ENCODE measurements at places on chromosomes 4 and X.

GRCh38 chrX:68835104-68835442, 6.3 kb downstream of the EFNB1 start:
- DNase-seq = no peak

DNA sequence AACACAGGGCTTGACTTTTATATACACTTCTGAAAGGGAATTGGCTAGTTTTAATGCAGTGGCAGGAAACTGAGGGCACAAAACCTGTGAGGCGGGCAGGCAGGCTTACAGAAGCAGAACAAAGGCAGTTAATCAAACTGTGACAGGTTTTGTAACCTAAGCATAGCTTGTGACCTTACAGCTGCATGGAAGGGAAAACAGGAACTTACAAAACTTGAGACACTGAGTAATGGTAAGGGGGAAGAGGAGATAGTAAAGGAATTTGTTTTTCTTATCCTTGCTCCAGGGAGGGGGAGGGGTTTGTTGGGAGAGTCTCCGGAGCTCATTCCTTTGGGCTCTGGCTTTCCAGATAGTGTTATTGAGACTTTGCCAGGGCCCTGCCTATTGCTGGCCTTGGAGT, 55.6 kb downstream of the SLITRK4 start:
- no peak for DNase-seq

DNA sequence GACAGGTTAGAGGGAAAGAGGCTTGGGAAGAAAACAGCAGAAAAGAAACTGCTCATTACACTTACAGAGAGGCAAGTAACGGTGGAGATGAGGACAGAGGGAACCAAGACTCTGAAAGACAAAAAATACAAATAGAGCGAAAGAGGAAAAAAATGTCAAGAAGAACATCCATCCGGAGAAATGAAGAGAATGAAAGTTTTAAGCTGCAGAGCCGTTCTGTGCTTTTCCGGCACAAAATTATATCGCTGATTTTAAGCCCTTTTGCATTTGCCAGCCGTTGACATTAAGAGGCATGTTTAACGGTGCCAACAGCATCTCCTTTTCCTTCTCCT, 236 bp downstream of the PCDH10 start:
- no peak for DNase-seq

GRCh38 chr4:104472766-104473165, 21.9 kb downstream of the CXXC4 start:
- no peak for DNase-seq

GRCh38 chr4:119652998-119653397, 24.4 kb upstream of the PDE5A start:
- DNase-seq = no peak

DNA sequence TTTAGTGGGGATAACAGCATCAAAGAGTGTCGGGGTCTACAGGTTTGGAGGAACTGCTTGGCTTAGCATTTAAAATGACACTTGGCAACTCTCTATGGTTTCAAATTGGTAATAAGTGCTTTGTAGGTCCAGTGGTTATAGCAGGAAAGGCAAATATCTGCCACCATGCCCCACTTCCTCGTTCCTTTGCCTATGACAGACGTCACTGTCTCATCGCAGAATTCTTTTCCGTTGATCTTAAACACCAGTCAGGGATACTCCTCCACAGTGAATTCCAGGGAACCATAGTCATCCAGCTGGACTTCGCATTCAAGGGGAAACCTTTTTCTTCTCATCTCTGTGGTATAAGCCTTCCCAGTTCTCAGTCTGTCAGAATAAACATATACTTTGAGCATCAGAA, 319.1 kb downstream of the GPAT3 start:
- no peak for DNase-seq

GRCh38 chrX:20252381-20253231, 14.1 kb downstream of the RPS6KA3 start:
- no peak for DNase-seq

GRCh38 chr4:166078955-166079354, 205.9 kb downstream of the TLL1 start:
- no peak for DNase-seq

- DNase-seq = no peak
These were observed 64.7 kb downstream of the RBM47 start for GRCh38 chr4:40564815-40565483.

DNA sequence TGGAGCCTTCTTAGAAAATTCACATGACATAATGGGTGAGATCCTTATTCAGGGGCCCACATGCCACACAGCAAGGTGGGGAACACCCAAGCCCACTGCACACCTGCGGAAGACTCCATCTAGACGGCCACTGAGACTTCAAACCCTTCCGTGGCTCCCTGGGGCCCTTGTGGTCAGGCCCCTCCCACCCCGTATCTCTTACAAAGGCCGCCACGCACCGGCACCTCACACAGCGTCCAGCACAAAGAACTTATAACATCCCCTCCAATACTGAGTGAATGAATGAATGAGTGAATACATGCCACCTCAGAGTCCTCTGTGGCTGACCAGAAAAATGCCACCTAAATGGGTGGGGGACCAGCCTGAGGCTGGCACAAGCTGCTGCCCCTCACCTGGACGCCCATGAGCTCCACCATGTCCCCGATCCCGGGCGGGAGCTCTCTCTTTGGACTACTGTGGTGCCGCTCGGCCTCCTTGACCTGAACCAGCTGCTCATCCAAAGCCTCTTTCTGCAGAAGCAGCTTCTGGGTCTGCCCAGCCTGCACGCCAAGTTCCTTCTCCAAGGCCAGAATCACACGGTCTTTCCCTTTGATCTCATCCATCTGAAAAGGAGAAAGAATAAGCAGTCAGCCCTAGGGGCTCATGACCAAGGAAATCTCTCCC, 66.9 kb upstream of the C4orf50 start:
- DNase-seq = no peak

- no peak for DNase-seq
These were observed 341.0 kb downstream of the NR3C2 start for GRCh38 chr4:148101235-148101634.

DNA sequence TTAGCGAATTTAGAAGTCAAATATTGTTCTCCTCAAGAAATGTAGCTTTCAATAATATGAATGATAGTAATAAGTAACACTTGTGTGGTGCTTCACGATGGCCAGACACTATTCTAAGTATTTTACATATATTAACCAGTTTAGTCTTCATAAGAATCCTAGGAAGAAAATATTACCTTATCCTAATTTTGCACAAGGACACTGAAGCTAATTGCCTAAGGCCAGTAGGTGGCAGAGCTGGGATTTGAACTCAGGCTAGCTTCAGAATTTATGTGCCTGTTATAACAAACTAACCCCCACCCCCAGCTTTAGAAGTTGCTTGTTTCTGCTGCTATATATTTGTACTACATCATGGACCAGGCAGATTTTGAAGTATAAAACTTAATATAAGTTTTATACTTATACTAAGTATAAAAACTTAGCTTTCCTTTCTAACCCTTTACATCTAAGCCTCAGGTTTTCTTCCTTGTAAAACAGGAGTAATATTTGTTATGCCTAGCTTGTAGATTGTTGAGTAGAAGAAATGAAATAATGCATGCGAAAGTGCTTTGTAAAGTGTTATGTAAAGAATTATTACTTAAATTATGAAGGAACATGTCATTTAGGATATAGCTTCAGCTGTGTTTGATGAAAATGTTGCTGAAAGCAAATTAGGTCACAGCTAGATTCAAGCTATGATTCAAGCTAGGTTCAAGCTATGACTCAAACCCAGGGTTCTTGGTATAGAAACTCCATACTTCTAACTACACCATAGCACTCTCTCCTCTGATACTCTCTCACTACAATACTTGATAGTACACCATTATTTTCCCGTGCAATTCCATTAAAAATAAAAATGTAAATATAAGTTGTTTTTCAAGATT, 4.2 kb upstream of the CDS1 start:
- no peak for DNase-seq

DNA sequence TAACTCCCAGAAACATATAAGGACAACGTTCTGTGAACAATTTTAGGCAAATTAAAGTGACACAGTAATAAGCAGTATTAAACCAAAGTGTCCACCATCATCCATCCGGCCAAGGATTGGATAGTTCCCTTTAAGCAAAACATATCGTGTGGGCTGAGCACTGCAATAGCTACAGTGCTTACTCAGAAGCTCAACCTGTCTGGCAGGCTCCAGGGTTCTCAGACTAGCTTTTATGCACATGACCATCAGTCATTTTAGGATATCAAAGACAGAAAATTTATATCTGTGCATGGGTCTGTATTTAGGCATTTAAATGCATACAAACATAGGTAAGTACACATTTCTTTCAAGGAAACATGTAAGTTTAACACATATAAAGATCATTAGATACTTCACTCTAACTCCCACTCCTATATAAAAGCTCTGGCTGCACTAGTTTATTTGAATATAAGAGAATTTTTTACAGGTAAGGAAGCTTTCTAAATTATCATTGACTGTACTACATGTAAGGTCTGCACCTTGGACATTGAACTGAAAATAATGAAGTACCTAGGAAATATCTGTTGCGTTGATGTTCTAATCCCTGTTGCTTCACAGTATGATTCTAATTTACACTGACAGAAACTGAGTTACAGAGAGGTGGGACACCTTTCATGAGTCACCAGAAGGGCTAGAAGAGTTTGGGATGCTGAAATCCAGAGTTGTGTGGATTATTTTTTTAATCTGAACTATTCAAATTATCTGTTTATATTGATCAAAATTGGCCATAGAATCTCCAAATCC, 67.6 kb downstream of the ELOVL6 start:
- no peak for DNase-seq

- no peak for DNase-seq
These were observed 71.8 kb downstream of the DIAPH2 start for GRCh38 chrX:96756491-96756890.

GRCh38 chrX:71626576-71626975, 8.3 kb upstream of the CXCR3 start:
- no peak for DNase-seq

DNA sequence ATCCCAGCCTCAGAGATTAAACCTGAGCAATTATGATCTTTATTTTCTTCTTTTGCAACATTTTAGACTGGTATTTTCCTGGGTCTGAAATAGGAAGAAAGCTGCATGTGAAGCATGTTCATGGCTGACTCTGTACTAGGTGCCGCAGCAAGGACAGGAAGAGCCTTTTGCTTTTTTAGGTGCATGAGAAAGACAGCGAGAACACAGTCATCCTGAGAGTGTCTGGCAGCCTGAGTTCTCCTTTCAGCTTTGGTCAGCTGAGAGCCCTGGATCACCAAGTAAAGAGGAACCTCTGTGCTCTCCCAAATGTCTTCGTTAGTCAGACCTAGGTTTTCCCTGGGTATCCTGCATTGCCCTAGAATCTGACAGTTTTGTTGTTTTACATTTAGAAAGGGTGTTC, 29.8 kb downstream of the FAM149A start:
- DNase-seq = no peak

GRCh38 chrX:38857736-38858523, 56.7 kb downstream of the MID1IP1 start:
- DNase-seq = no peak

All from CMK (cell line).